Umbilical cord (tissue), 2 donors: ENCODE measurements at places on chromosomes 11 and 22. TPM values are rescaled to one million over a fixed set of nuclear protein-coding genes. Genes with fewer than 3 reads are reported as not detected.

Gene PARVG
- total RNA-seq: 7.5 TPM

- peak; percentile 22 for DNase-seq
Observed at GRCh38 chr11:33753304-33753967, 17.2 kb upstream of the CD59 start.

DNA sequence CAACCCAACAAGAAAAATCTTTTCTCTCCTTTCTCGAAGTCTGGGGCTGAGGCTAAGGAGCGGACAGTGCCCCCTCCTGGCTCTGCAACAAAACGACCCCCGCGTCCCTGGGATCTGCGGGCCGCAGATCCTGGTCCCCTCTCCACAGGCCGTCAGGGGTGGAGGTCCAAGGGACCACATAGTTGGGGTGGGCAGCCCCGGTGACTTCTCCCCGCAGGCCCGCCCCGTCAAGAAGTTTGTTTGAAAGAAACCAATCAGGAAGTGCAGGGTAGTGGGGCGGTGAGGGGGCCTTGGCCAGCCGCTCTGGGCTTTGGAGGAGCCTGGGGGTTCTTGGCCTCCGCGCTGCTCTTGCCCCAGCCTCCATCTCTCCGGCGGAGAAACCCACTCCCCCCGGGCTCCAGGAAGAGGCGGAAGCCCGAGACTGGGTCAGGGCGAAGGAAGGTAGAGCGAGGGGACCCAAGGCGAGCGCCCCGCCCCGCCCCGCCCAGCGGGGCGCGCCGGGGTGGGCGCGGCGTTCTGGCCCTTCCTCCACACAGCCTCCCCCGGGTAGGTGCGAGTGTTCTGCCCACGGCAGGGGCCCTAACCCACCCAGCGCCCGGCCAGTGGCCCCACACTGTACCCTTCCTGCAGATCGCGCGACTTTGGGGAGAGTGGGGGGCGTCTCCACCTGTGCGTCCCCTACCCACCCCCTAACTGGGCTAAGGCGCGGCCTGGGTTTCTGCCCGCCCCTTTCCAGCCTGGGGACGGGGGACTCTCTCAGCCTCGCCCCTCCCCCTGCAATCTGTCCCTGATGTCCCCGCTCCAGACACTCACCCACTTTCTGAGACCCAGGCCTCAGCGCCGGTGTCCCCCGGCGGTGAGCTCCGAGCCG lies 1.3 kb downstream of the TP53I11 start:
- no peak for DNase-seq

DNA sequence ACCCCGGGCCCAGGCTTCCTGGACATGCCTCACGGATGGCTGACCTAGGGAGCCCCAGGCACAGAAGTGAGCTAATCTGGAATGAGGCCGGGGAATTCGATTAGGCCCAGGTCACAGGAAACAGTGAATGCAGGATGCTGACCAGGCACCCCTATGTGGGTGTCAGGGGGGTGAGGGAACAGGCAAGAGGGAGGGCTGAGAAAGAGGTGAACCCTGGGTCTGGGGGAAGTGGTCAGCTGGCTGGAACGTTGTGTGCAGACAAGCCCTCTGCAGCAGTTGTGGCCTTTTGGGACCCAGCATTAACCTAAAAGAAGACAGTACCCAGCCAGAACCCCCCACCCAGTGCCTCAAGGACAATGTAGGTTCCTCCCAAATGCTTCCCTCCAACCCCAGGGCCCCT lies 8.1 kb downstream of the SERHL2 start:
- DNase-seq: no peak

GRCh38 chr11:91396236-91397133 lies 828.1 kb upstream of the FAT3 start:
- no peak for DNase-seq

GRCh38 chr11:76999597-76999996 lies 34.6 kb upstream of the B3GNT6 start:
- no peak for DNase-seq

DNA sequence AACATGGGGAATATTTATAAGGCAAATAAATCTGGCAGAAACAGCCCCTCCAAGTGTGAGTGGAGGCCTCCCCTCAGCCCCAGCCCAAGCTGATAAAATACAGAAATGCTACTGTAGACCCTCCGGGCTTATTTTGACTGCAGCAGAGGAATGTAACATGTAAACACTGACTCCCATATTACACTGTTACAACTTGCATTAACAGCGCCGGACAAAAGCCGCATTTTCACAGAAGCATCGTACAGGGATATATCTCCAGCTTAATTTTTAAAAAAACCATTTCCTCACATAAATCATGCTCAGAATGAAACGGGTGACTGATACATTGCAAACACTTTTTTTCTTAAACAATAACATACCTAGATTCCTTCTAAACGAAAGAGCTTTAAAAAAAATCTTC lies 36.6 kb upstream of the COMT start:
- DNase-seq: peak; percentile 41

GRCh38 chr11:82831364-82831763 lies 68.9 kb downstream of the PRCP start:
- no peak for DNase-seq
